MG63 (cell line): ENCODE measurements at places on chromosomes 5 and 9. TPM values are rescaled to one million over a fixed set of nuclear protein-coding genes. Genes with fewer than 3 reads are reported as not detected.

- peak; percentile 85 for DNase-seq
These were observed 101.7 kb downstream of the ADRB2 start for GRCh38 chr5:148928141-148928540.

GRCh38 chr9:107466826-107467225 is 22.7 kb downstream of the KLF4 start:
- DNase-seq, result no peak

- DNase-seq, result no peak
These were observed 110.6 kb downstream of the PLPPR1 start for GRCh38 chr9:101139082-101139481.

DNA sequence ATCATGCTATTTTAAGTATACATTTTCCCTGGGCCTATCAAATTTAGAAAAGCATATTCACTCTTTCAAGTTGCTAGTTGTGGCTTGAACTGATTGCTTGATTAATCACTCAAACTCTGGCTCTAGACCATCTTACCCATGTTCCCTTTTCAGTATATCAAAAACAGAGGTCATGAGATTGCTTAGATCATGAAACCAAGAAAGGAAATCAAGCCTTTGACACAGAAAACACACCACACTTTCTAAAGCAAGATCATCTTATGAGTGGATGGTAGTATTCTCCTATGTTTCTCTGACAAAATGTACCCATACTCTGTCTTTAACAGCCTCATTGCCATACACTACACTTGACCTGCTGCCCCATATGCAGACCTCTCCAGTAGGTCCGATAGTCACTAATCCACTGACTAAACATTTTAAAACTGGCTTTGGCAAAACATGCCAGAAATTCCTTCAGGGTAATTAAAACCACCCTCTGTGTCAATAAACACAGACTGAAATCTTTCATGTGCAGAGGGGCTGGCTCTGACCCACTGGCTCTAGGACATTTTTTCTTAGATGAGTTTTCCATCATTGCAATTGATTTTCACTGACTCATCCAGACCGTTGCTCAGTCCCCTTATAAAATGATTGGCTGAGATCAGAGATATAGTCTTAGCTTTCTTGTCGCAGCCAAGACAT is 18.2 kb downstream of the PPP2R2B start:
- peak; percentile 81 for DNase-seq

DNA sequence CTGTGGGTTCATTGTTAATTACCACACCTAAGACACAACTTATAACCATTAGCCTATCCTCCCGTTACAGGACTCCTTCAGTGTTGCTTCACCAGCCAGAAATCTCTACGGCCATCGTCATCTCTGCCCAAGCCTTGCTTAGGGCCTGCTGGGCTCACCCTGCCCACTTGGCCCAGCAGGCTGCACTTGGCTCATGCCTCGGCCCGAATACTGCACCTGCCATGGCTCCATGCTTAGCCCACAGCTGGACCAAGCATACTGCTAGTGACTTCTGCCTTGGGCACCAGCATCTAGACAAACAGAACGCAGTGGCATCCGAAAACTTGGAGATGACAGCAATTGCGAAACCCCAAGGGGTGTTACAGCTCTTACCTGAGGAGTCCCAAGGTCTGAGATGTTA is 2336.0 kb upstream of the ACO1 start:
- no peak for DNase-seq

- no peak for DNase-seq
These were observed 178.5 kb upstream of the PHYKPL start for GRCh38 chr5:178411083-178411482.

- no peak for DNase-seq
These were observed 6.8 kb upstream of the FEM1C start for GRCh38 chr5:115551415-115551814.

DNA sequence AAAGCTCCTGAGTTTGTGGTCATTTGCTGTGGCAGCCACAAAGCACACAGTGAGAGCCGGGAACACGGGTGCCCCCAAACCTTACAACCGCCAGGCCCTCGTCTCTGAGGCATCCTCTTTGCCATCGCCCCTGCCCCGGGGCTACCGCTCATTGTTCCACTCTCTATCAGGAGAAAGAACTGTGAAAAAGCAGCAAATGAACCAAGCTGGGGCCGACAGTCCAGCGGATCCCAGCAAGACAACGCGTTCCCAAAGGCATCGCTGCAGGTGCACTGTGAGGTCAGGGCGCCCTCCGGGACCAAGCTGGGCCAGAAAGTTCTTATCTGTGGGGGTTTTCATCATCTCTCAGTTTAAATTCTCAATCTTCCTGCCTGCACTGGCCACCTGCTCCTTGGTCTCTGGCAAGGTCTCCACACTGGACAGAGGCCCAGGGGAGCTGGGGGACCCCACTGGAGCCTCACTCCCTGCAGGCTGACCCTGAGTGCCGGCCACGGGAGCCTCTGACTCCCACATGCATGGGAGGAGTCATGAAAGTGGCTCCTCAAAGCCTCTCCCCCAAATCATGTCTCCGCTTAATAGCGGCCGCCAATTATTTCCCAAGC is 32.1 kb downstream of the VAV2 start:
- no peak for DNase-seq

ZNF367 gene
- 24.0 and 25.8 TPM in 2 replicates for total RNA-seq

TEX48 gene
- total RNA-seq, result not detected in 2 replicates

POU5F2 gene
- total RNA-seq, result 0.07 TPM in 1 of 2 replicates, not detected in the other

RPL7A gene
- 2,766 and 2,991 TPM in 2 replicates for total RNA-seq

CCDC192 gene
- not detected in 2 replicates for total RNA-seq

PPP2R2B gene
- 3.9 and 9.1 TPM in 2 replicates for total RNA-seq

SHISAL2B gene
- not detected in 2 replicates for total RNA-seq
